Trophoblast cell (in vitro differentiated cells and primary cell): ENCODE measurements at places on chromosomes 1 and 21.

DNA sequence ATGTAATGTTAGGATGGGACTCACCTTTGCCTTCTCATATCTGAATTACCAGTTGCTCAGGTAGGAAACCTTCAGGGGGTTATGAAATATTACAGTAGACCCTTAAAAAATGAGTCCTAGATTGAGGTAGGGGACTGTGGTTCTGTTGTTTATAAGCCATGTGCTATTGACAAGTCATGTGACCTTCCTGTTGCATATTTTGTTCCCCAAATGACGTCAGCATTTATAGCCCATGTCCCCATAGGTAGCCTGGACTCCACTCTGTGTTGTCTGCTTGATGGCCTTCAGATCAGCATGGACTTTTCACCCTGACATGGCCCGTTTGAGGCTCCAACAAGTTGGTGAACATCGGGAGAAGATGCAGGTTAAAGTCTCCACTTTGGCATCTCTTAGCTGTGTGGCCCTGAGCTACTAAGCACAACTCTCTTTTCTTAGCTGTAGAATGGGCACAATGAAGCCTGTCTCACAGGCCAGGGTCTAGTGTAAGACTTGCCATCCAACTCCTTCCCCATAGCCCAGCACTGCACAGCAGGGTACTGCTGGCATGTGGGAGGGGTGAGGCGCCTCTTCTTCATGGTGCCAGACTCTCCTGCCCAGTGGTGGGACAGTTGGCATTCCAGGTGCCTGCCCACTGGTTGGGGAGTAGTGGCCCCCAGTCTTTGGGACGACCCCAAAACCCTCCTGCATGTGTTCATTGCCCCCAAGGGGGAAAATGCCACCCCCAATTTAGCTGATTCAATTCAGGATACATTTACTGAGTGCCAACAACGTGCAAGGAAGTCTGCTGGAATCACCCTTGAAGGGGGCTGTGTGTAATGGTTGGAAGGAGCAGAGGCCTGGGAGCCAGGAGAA is 36.1 kb upstream of the TTC22 start:
- no peak for DNase-seq

- DNase-seq: peak; percentile 53
These were observed 453 bp downstream of the PABPC4 start for GRCh38 chr1:39576016-39576657.

DNA sequence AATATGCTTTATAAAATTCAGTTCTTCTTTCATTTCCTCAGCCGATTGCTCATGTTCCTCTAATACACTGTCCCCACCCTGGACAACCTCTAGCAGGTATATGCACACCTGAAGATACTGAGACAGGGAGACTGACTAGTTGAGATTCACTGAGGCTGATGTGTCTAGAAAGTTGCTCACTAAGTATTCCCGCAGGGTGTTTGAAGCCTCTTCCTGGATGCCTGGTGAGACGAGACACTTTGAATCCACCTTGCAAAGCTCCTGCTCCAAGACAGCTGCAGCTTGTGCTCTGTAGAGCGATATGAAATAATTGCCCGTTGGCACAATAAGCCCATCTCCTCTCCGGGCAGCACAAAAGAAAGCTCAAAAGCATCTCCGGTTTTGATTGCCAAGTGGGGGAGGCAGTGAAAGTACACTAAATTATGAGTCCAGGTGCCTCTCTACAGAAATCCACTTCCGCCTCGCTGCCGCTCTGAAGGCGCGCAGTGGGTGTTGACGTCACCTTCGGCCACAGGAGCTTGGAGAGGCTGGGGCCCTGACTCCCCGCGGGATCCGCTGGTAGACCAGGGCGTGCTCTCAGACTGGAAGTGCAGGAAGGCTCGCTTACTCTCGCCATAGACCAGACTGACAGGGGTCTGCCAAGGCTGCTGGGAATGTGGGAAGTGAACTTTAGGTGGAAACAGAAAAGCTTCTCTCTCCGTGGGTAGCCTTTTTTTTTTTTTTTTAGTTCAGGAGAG is 46.3 kb downstream of the GPA33 start:
- DNase-seq: peak; percentile 80

DNA sequence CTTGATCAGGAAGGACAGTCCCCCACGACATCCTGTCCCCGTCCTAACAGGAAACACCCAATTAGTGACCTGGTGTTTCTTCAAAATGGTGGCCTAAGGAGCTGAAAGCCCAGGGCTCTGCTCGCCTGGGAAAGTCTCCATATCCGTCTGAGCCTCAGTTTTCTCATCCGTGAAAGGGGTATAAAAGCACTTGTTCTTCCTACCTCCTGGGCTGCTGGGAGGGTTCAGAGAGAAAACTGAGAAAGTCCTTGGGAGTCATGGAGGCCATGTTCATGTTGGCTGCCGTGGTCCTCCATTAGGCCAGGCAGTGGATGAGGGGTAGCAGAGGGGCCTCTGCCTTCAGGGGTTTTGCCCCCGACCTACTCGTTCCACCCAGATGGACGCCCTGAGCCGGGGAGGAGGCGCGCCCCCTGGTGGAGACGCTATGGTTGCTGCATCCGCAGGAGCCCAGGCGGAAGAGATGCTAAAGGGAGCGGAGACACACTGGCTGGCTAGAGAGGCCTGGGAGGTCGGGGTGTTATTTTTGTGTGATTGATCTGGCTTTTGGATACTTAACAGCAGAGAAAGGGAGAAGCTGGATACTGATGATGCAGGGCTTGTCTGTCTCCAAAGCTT is 113.5 kb downstream of the PRDM2 start:
- DNase-seq: peak; percentile 62

- DNase-seq: no peak
These were observed 461.3 kb downstream of the RPS6KC1 start for GRCh38 chr1:213512316-213512715.

DNA sequence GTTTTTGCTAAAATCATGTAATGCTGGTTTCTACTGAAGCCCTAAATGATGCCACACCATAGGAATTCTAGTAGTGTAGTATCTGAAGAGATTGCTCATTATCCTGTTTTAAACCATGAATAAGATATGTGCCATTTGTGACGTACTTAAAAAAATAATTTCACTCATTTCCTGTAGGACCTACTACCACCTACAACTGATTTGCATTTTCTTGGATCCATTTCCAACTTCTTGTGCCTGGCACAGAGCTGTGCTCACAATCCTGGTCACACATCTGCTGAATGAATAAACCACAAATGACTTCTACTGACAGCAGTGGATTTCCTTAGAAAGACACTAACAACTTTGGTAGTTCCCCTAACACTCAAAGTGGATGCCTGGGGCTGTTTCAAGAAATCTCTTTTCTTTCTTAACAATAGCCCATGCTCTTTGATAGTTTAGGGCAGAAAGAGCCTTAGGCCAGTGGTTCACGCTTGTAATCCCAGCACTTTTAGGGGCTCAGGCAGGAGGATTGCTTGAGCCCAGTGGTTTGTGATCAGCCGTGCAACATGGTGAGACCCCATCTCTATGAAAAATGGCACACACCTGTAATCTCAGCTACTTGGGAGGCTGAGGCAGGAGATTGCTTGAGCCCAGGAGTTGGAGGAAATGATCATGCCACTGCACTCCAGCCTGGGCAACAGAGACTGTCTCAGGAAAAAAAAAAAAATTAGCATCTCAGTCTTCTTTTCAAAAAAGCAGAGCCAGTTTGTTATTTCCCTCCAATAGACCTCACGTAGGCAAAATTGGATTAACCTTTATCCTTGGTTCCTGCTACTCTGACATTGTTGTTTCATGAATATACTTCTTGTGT is 13.0 kb upstream of the BATF3 start:
- DNase-seq: no peak

DNA sequence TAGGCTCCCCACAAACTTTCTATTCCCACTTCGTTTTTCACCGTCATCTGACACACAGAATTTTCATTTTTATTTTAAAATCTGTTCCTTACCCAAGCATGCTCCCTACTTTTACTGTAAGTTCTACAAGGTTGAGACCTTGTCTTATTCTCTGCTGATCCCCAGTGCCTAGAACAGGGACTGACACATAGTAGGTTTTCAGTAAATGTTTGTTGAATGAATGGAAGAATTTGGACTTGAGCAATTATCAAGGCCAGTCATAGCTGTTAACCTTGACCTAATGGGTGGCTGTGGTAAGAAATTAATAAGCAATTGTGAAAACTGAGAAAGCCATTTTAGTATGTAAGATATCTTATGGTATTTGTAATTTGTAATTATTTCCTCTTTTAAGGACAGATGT is 71.1 kb downstream of the LAMC1 start:
- peak; percentile 20 for DNase-seq

- DNase-seq: no peak
These were observed 18.2 kb downstream of the PANK4 start for GRCh38 chr1:2508180-2508579.

- no peak for DNase-seq
These were observed 149.5 kb downstream of the NOS1AP start for GRCh38 chr1:162218975-162219374.
